Lung (tissue), 17 donors: ENCODE measurements at places on chromosomes 11 and 22.

- peak; percentile 32 for DNase-seq
Observed at GRCh38 chr11:17014833-17015626, 816 bp upstream of the PLEKHA7 start.

- peak; percentile 89 for DNase-seq
Observed at GRCh38 chr11:106983261-106983660, 35.0 kb downstream of the GUCY1A2 start.

GRCh38 chr22:21067901-21068680, 22.3 kb downstream of the LRRC74B start:
- DNase-seq: no peak

GRCh38 chr22:48581205-48581766, 1246.4 kb downstream of the BRD1 start:
- DNase-seq: no peak

- no peak for DNase-seq
Observed at GRCh38 chr11:16902781-16903378, 111.3 kb downstream of the PLEKHA7 start.

GRCh38 chr11:20861322-20861721, 191.9 kb downstream of the NELL1 start:
- DNase-seq: no peak

DNA sequence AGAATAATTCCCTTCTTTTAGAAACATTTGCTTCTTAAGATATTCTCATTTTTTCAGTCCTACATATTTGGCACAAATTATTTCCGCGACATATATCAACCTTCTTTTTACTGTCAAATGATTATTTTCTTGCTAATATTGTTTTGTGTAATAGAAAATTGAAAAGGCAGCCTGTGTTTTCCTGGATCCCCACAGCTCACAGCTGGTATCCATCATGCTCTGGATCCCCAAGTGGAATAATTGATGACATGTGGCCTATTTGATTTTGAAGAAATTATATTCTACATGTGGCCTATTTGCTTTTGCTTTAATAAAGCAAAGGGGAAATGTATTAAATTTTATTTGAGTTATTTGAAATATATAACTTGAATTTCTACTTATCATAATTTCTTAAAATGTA, 199.4 kb upstream of the LUZP2 start:
- no peak for DNase-seq

- DNase-seq: no peak
Observed at GRCh38 chr22:29456211-29456671, 17.9 kb downstream of the RFPL1 start.

DNA sequence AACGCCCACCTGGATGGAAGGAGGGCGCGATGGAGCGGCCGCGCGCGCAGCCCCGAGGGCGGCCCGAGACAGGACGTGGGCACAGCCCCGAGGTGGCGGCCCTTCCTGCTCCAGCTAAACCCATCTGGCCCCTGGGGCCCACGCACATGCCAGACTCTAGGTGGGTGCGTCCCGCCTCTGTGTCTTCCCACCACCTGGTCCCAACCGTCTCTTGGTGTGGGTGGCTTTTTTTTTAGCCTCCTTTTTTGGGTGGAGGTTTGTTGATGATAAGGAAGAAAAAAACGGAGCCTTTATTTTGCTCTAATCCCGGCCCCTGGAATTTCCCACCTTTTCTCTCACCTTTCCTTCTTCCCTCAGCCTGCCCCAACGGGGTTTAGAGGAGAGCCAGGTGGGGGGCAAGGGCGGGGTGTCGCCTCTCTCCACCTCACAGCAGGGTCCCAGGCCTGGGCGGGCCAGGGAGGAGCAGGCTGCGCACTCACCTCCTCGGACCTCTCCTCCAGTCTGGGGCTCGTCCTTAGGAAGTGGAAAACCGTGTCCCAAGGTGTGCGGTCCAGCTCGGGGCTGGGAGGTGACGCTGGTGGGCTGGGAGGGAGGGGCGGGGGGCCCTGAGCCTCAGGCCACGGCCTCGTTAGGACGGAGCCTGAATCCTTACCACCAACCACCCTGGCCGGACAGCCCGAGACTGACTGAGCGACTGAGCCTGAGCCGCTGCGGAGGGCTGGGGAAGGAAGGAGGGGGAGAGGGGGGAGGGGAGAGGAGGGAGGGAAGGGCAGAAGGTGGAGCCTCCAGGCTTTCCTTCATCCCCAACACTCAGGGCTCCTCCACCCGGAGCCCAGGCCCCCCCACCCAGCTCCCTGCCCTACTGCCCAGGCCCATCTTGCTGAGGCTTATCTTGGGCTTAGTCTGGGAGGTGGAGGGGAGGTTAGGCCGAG, at the start of gene SOX10:
TSS of gene SOX10 (minus strand) at position 696 of the 932 bp plus-strand sequence. CDS start 771 bp downstream, outside the sequence.
- DNase-seq: no peak

DNA sequence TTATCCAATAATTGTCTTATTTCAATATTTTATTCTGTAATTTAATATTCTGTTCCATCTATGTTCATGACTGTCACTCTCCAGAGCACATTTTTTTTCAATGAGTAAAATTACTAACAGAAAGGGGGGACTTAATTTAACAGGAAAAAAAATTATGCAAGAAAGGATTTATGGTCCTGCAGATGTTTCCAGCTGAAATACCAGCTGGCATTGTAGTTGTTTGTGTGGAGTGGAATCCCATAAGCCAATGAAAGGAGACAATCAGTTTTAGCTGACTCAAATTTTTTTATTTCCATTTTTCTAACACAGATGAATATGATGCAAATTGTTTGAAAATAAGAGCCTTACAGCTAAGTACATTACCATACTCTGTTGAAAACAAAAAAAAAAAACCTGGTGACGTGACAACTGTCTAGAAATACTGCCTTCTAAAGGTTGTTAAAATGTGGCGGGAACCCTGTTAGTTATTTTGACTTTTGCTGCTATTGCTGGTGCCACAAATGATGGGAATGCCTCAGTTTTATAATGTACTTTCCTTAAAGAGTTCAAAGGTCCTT, 389.1 kb downstream of the ETS1 start:
- peak; percentile 90 for DNase-seq

DNA sequence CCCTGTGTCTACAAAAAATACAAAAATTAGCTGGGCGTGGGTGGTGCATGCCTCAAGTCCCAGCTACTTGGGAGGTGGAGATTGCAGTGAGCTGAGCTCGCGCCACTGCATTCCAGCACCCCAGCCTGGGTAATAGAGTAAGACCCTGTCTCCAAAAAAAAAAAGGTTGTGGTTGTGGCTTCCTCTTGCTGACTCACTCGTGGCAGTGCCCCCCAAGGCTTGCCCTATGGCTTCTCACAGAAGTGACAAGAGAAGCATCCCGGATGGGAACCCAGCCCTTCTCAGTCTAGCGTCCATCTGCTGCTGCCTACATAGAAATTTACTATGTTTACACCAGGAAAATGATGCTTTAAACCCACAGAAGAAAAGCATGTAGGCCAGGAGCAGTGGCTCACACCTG, 68.5 kb upstream of the PITPNB start:
- no peak for DNase-seq

GRCh38 chr11:10327254-10327653, 22.4 kb downstream of the ADM start:
- peak; percentile 74 for DNase-seq

GRCh38 chr22:46462726-46463371, 74.6 kb downstream of the CELSR1 start:
- no peak for DNase-seq

- DNase-seq: no peak
Observed at GRCh38 chr11:96106645-96107044, 182.7 kb upstream of the MTMR2 start.

DNA sequence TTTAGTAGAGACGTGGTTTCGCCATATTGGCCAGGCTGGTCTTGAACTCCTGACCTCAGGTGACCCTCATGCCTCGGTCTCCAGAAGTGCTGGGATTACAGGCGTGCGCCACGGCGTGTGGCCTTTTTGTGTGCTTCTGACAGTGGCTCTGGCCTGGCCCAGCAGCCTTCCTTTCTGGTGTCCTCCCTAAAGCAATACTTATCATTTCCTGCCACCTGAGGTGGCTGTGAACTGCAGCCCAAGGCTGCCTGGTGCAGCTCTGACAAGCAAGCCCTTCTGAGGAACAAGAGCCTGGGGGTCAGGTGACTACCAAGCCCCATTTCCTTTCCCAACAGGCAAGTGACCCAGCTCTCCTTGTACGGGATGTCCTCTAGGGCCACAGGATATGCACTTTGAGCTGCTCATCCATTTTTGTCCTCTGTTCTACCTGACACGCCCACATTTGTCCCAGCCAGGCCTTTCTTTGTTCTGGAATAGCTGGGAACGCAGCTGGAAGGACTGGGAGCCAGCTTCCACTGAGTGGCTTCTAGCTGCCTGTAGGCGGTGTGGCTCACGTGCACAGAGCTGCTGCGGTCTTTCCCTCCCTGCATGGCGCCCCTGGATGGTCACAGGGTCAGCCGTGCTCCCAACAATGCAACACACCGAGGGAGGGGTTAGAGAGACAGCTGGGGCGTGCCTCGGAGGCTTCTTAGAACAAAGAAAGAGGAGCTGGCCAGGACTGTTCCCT, 12.3 kb upstream of the BID start:
- no peak for DNase-seq

GRCh38 chr11:41996533-41996932, 537.1 kb upstream of the LRRC4C start:
- DNase-seq: no peak

DNA sequence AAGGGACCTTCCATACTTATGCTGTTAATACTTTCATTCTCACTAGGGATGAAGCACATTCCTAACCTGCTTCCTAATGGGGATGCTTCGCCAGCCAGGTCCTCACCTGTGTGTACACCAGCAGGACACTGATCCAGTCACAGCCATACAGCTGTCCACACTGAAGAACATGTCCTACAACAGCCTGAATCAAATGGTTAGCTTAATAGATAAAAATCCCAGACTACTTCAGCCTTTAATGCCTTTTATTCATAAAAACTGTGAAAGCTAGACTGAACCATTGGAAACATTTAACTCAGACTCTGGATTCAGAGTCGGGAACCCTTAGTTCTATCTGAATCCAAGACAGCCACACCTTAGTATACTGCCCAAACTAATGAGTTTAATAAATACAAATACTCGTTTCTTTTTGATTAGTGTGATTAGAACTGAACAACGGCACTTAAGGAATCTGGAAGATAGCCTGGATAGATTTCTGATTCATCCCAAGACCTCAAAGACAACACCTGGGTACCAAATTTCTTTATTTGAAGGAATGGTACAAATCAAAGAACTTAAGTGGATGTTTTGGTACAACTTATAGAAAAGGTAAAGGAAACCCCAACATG, 3.3 kb downstream of the FTH1 start:
- no peak for DNase-seq

GRCh38 chr11:96199563-96200025, 143.4 kb downstream of the MAML2 start:
- DNase-seq: peak; percentile 74

DNA sequence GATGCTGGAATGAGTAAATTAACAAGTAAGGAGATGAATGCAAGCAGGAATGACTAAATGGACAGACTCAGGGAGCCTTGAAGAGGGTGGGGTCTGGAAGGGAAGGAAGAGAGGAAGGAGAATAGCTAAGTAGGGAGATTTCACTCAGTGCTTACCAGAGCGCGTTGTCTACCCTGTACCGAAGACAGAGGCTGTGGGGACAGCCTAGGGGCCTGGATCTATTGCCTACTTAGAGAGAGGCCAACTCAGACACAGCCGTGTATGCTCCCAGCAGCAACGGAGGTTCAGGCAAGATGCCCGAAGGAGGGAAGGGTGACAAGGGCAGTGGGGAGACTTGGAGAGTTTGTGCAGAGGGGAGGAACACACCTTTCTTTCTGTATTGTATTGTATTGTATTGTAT, at the start of gene FOLR2:
TSS of gene FOLR2 (plus strand) at position 157 of the 400 bp plus-strand sequence. CDS start 1,791 bp downstream, outside the sequence.
- DNase-seq: no peak

- no peak for DNase-seq
Observed at GRCh38 chr11:20238712-20239111, 78.4 kb upstream of the DBX1 start.

DNA sequence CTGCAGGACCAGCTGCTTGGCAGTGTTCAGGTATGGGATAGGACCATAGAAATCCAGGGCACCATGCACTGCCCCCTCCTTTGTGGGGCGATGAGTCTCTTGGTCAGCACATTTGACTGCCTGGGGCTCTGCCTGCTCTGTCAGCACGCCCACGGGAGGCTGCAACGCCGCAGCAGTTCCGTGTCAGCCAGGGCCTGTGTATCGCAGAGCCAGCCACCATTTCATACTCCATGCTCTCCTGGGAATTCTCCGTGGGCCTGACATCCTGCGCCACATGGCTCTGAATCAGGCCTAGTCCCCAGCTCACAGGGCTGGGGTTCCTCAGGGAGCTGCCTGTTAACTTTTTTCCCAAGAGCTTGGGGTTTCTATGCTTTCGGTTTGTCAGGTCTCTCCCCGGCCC, 16.9 kb upstream of the RELT start:
- DNase-seq: no peak

DNA sequence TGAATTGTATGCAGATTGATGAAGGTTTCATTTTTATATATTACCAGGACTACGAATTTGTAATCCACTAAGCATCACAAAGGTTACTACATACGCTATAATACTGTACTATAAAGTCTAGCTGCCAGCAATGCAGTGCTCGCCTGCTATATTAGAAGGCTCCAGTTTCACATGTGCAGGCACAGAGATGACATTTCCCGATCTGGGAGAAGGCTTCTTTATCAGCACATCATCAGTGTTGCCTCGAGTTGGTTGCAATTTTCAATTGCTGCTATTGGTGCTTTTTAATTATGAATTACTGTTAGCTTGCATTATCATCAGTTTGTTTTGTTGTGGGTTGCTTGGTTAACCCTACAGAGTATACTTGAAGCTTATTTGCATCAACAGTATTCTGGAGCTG, 143.2 kb upstream of the TEAD1 start:
- DNase-seq: no peak

- no peak for DNase-seq
Observed at GRCh38 chr11:58628446-58628845, 6.0 kb downstream of the CNTF start.

DNA sequence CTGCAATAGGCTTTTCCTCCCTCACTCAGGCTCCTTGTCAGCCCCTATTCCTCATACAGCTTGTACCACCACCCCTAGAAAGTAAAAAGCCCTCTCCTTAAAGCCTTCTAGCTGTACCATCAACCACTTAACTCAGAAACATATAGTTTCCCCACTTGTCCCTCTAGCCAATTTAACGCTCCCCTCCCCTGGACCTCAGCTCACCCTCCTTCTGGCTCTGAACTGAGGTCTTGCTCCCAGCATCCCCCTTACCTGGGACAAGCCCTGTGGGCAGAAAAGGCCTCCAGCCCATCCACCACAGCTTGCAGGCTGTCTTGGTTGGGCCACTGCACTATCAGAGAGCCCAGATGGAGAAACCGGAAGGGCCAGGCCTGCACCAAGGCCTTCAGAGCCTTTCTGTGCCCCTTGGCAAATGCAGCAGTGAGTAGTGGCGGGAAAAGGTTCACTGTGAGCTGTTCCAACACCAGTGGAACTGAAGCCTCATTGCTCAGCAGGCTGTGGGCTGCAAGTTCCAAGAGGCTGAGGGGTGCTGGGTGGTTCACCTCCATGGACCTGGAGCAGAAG, 12.4 kb upstream of the TOP3B start:
- DNase-seq: no peak

DNA sequence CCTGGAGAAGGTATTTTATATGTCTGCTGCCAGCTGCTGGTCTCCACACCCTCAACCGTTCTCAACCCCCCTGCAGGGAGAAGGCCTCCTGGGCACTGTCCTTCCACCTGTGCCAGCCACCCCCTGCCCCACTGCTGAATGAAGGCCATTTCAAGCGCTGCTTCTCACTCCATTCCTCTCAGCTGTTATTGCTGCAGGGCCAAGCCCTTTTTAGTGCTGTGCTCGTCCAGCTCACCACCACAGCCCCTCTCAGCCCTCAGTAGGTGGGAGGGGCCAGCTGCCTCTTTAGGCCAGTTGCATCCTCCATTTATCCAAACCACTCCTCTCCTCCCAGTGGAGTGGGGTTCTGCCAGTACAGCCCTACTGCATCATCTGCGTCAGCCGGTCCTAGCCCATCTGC, 1.8 kb upstream of the WBP2NL start:
- DNase-seq: no peak

GRCh38 chr11:118312328-118312727, 7.8 kb downstream of the CD3E start:
- no peak for DNase-seq
